EL (cell line): ENCODE measurements at places on chromosomes 2 and 18.
A peak's percentile ranks its signal among the peaks of the same experiment; 100 is the strongest.

GRCh38 chr18:49490246-49490762 lies 3.3 kb upstream of the C18orf32 start:
- DNase-seq = no peak

GRCh38 chr18:47418746-47419145 lies 167.3 kb upstream of the SKOR2 start:
- peak; percentile 57 for DNase-seq

DNA sequence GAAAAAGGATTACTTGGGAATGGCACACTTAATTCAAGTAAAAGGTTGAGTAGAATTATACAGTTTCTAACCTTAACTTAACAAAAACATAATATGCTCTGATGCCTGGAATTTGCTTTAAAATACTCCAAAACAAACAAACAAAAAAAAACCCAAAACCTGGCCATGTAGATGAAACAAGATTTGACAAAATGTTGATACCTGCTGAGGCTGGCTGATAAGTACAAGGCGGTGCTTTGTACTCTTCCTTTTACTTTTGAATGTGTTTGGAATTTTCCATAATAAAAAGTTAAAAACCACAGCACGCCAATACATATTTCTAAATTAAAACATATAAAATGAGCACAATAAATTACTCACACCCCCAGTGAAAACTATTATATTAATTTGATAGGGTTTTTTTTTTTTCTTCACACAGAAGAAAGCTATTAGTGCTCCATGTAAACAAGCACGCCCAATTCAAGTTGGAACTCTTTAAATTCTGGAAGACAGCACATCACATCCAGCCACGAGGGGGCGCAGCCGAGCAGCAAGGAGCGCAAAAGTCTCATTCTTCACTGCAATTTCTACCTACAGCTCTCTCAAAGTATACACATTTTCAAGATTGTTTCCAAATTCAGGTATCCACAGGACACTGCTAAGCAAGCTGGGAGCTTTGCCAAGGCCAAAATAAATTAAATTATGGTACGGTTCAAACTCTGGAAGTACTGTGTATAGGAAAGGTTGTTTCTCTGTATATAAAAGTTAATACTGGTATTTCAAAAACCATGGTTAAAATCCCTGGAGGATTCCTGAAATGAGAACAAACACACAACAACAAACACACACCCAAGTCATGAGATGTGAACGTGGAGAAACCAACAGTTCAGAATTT lies 7.5 kb downstream of the SERTAD2 start:
- DNase-seq = peak; percentile 70

GRCh38 chr2:111252436-111252835 lies 131.7 kb downstream of the BCL2L11 start:
- DNase-seq = peak; percentile 13

- no peak for DNase-seq
Measured at GRCh38 chr2:146477383-146477782, 1367.4 kb upstream of the ACVR2A start.

- no peak for DNase-seq
Measured at GRCh38 chr2:85541753-85542457, 2.9 kb downstream of the MAT2A start.

GRCh38 chr2:47501374-47502200 lies 98.6 kb downstream of the MSH2 start:
- peak; percentile 53 for DNase-seq

GRCh38 chr2:238274152-238274865 lies 14.1 kb downstream of the PER2 start:
- DNase-seq = no peak

GRCh38 chr2:240597419-240598181 lies 11.1 kb downstream of the CAPN10 start:
- no peak for DNase-seq

DNA sequence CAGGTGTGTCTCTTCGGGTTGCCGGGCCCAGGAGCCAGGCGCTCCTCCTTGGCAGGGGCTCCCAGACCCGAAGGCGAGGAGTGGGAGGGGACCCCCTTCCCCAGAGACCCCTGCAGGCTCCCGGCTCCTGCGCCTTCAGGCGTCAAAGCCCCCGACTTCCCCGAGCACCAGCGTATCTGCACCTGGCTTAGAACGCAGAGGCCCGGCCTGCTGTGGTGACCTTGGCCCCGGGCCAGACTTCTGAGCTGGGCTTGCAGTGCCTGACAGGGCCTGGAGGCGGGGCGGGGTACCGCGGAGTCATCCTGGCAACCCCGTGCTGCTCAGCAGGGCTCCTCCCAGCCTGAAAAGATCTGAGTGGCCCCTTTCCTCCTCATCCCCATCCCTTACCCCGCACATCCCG lies 27.0 kb downstream of the SKA1 start:
- peak; percentile 18 for DNase-seq

DNA sequence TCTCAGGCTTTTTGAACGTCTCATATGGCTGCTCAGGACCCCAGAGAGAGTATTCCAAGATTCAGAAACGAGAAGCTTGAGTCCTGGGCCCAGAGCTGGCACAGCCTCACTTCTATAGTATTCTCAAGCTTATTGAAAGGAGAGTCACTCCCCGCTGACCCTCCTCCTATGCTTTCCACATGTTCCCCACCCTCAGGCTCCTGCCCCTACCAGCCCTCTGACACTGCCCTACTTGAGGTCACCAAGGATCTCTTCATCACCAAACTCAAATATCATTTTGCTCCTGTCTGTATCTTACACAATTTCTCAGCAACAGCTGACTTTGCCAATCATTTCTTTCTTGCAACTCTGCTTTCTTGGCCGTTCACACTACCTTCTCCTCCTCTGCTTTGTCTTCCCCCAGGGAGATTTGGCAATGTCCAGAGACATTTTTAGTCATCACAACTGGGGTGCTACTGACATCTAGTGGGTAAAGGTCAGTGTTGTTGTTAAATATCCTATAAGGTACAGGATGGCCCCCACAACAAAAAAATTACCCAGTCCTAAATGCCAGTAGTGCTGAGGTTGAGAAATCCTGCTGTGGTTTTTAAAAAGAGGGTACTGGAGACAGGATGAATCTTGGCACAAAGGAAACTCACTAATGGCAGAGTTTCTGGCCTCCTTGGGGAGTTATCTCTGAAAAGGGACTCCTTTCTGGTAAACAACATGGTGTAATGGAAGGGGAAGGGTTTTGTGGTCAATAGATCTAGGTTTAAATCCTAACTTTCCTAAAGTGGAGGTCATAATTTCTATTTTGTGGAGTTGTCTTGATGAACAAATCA lies 26.9 kb upstream of the INSIG2 start:
- peak; percentile 46 for DNase-seq

GRCh38 chr18:48952287-48953103 lies 1.7 kb upstream of the SMAD7 start:
- peak; percentile 88 for DNase-seq

DNA sequence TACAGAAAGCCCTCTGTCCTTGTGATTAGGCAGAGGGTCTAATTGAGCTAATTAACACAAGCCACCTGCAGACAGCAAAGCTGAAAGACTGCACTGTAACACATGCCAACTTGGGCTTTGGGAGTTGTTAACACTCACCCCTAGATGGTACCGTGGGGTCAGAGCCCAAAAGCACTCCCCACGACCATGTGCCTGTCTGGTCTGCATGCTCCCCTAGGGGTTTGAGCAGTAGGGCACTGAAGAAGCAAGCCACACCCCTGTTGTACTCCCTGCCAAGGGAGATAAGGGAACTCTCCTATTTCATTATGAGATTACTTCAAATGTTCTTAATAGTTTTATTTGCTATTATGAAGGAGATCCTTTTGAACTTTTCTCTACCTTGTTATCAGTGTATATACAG lies 560.1 kb upstream of the FSHR start:
- no peak for DNase-seq

DNA sequence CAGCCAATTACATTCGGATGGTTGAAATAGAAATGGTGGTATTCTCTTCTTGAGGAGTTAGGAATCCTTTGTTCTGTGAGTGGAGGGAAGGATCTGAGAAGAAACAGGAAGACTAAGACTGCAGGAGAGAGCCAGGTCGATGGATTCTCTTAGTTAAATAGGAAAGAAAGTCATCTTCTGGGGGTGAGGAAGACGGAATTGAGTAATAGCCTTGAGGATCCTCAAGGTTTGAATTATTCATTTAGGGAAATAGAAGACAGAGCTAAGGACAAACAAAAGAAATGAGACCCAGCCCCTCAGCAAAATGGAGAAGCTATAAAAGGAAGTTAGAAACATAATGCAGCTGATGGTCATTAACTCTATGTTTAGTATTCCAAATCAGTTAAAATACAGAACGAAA lies 1.8 kb downstream of the LAPTM4A start:
- peak; percentile 30 for DNase-seq

DNA sequence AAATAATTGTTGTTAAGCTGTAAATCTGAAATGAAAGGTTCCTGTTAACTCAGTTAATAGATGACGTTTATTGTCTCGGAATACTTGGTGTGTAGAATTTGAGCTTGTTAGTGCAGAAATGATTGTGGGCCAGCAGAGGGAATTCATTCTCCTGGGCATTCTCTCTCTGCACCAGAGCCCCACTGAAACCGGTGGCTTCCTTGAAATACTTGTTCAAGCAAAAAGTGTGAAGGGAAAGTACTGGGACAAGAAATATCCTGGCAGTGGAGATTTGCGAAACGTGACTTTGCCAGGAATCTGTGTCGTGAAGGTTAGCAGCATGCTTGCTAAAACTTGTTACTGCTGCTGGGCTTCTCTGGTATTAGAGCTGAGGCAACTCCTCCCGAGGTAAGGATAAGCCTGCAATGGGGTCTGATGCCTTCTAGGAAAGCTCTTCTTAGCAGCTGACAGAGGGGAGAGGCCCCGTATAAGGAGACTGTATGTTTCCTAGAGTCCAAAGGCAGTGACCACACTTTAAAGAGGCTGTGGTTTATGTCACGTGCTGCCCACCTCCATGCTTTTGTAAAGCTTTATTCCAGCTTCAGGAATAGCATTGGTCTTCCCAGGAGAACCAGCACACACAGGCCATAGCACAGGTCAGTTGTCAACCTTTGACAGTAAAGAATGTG lies 2.0 kb downstream of the ITGA6 start:
- no peak for DNase-seq

- no peak for DNase-seq
Measured at GRCh38 chr2:110940376-110940910, 180.3 kb upstream of the BCL2L11 start.

DNA sequence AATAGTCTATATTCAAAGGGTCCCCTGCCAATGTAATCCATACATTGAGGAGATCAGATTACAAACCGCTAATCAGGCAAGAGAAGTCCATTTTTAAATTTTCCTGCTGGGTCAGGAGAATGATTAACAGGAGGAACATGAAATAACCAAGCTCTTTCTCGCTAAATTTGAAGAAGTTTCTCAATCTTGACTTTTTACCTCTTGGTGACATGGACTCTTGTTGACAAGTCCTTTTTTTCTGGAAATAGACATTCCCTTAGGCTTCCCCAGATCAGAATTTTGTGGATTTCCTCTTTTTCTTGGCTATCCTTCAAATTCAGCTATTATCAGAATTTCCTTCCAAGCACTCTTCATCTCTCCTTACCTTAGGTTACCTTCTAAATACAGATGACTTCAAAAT lies 153.0 kb upstream of the LRATD1 start:
- DNase-seq = no peak

GRCh38 chr18:57445488-57446319 lies 10.5 kb downstream of the ONECUT2 start:
- no peak for DNase-seq

DNA sequence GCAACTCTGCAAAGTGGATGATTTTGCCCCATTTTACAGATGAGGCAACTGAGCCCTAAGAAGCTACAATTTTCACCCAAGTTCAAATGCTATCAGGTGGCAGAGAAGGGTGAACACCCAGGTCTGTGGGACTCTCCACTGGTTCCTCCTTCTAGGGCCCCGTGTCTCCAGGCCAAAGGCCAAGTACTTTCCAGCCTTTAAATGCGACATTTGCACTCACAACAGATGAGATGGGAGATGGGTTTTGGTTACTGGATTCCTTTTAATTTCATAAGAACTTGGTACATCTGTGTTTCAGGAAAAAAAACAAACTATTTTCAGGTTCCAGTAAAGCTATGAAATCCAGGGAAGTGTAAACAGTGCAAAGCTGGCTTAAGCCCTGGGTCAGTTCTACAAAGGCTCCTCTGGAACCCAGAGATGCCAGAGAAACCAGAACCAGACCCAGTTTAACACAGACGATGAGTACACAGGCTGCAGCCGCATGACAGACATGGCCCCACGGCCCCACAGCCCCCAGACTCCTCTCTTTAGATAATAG lies 361.7 kb downstream of the ANAPC1 start:
- no peak for DNase-seq

- DNase-seq = peak; percentile 85
Measured at GRCh38 chr2:37920570-37920969, 4.5 kb upstream of the RMDN2 start.

DNA sequence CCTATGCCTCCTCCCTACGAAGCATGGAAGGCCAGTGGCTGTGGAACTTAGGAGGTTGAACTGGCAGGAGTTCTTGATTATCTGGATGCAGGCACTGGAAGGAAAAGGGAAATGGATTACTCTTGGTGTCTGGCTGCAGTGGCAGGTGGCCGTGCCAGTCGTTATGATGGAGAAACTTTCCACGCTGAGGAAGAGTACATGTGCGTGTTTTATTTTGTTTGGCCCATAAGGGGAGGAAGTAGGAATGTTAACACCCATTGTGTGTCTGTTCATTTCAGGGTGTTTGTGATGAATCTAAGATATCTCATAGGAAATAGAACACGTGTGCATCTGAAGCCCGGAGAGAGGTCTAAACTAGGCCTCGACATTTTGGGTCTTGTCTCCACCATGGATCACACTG lies 122.8 kb upstream of the NFATC1 start:
- DNase-seq = no peak

DNA sequence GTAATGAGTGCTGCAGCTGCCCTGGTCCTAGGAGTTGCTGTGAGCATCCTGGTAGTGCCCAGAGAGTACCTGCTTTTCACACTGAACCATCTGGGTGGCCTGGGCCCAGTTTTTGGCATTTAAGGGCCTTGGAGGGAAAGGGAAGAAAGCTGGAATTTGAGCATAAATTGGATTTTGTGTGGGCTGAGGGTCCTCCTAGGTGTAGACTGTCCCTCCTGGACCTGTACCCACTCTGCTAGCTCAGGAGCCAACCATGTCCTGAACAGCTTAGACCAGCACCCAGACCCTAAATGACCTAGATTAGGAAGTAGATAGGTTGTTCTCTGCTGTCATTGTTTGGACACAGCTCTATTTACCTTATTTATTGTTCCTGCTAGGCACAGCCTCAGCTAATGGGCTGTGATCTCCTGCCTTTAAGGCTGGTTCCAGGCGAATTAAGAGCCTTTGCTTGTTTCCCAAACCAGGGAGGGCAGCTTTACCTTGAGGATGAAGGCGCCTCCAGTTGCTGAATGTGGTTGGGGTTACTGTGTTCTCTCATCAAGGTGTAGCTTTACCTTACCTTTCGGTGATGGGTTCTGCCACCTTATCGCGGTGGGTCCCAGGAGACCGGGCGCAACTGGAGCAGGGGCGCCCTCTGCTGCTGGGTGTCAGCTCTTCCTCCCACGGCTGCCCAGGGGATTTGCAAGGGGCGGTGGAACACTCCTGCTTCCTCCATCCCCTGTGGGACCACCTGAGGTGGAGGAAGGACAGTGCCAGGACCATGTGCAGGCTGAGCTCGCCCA lies 34.4 kb downstream of the ITGA6 start:
- peak; percentile 45 for DNase-seq

GRCh38 chr2:28363686-28364280 lies 28.9 kb upstream of the FOSL2 start:
- DNase-seq = no peak
